ENCODE measurements at places on chromosomes 5 and 9. TPM values are rescaled to one million over a fixed set of nuclear protein-coding genes. Genes with fewer than 3 reads are reported as not detected.
A peak's percentile ranks its signal among the peaks of the same experiment; 100 is the strongest.

GRCh38 chr5:124812771-124813358, 66.4 kb upstream of the ZNF608 start:
- H3K27ac ChIP-seq = no peak overlapping the region
- no peaks in the 10 kb centered on the region for H3K36me3 ChIP-seq
- H3K27me3 ChIP-seq = no peaks in the 10 kb centered on the region
- DNase-seq = no peak
- no peaks in the 10 kb centered on the region for H3K4me1 ChIP-seq
- H3K4me3 ChIP-seq = no peak overlapping the region

GNA14 gene
- 15.7 TPM for total RNA-seq

GRCh38 chr9:81719972-81720371, 30.6 kb upstream of the TLE1 start:
- no peak overlapping the region for H3K4me3 ChIP-seq
- H3K27ac ChIP-seq = no peak overlapping the region
- DNase-seq = no peak
- no peaks in the 10 kb centered on the region for H3K27me3 ChIP-seq

SOX30 gene
- 0.12 TPM for total RNA-seq

GRCh38 chr5:105218018-105218417, 1655.4 kb upstream of the NUDT12 start:
- no peaks in the 10 kb centered on the region for H3K27me3 ChIP-seq
- H3K4me1 ChIP-seq = no peaks in the 10 kb centered on the region
- no peak overlapping the region for H3K27ac ChIP-seq
- no peak overlapping the region for H3K4me3 ChIP-seq
- no peaks in the 10 kb centered on the region for H3K36me3 ChIP-seq
- DNase-seq = no peak

PCDHGA2 gene
- total RNA-seq = 2.5 TPM

GRCh38 chr5:158430166-158430797, 571.3 kb upstream of the CLINT1 start:
- no peaks in the 10 kb centered on the region for H3K4me1 ChIP-seq
- H3K27ac ChIP-seq = peak overlapping the region; percentile 39
- no peaks in the 10 kb centered on the region for H3K27me3 ChIP-seq
- H3K36me3 ChIP-seq = no peaks in the 10 kb centered on the region
- no peak overlapping the region for H3K4me3 ChIP-seq

GRCh38 chr9:13651969-13652663, 372.6 kb upstream of the MPDZ start:
- H3K27me3 ChIP-seq = no peaks in the 10 kb centered on the region
- H3K27ac ChIP-seq = no peak overlapping the region
- no peaks in the 10 kb centered on the region for H3K36me3 ChIP-seq

DNA sequence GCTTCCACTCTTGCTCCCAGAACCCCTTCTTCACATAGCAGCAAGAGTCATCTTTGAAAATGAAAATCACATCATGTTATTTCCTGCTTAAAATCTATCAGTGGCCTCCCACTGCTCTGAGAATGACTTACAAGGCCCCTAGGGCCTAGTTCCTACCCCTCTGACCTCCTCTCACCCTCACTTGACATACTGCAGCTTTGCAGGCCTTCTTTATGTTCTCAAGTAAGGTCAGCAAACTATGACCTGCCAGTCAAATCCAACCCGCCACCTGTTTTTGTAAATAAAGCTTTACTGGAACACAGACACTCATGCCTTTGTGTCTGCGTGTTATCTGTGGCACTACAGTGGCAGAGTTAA, 185.7 kb downstream of the NR3C1 start:
- no peak for DNase-seq
- H3K36me3 ChIP-seq = peaks cover 4% of the 10 kb centered on the region
- no peaks in the 10 kb centered on the region for H3K27me3 ChIP-seq

- no peaks in the 10 kb centered on the region for H3K27me3 ChIP-seq
- no peak overlapping the region for H3K4me3 ChIP-seq
- no peak overlapping the region for H3K27ac ChIP-seq
- DNase-seq = no peak
- no peaks in the 10 kb centered on the region for H3K36me3 ChIP-seq
Observed at GRCh38 chr9:13450723-13451122, 171.2 kb upstream of the MPDZ start.

PALM2AKAP2 gene
- 52.4 TPM for total RNA-seq

DNA sequence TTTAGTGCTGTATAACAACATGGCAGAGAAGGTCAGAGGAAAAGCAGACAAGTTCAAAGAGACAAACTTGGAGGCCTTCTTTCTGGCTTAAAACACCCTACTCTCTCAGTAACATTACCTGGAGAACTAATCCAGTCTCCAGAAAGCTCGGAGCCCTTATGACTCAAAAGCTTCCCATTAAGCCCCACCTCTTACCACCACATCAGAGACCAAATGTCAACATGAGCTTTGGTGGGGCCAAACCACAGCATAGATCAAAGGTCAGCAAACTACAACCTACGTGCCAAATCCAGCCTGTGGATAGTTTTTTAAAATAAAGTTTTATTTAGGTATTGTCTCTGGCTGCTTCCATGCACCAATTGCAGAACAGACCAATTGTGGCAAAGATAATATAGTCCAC, 589.9 kb downstream of the DNAH5 start:
- H3K27me3 ChIP-seq = no peaks in the 10 kb centered on the region
- no peak overlapping the region for H3K4me3 ChIP-seq
- no peaks in the 10 kb centered on the region for H3K36me3 ChIP-seq
- no peaks in the 10 kb centered on the region for H3K4me1 ChIP-seq
- no peak overlapping the region for H3K27ac ChIP-seq

SLC6A19 gene
- total RNA-seq = not detected

GRCh38 chr5:42593591-42593990, 163.0 kb upstream of the CCDC152 start:
- H3K4me1 ChIP-seq = peaks cover 13% of the 10 kb centered on the region
- no peak overlapping the region for H3K27ac ChIP-seq
- no peaks in the 10 kb centered on the region for H3K27me3 ChIP-seq
- H3K36me3 ChIP-seq = no peaks in the 10 kb centered on the region
- DNase-seq = no peak
